Uterine smooth muscle cell (primary cell): ENCODE measurements at places on chromosomes 5 and 9. TPM values are rescaled to one million over a fixed set of nuclear protein-coding genes. Genes with fewer than 3 reads are reported as not detected.

Gene FGD3
- total RNA-seq, result not detected in 2 replicates

Gene ALDH7A1
- 29.9 and 53.7 TPM in 2 replicates for total RNA-seq

Gene WWC1
- 0.33 TPM in 1 of 2 replicates, not detected in the other for total RNA-seq

Gene SUSD3
- total RNA-seq, result 14.2 and 19.4 TPM in 2 replicates

Gene STPG3
- total RNA-seq, result not detected in 2 replicates
